ENCODE measurements at places on chromosomes 7 and 10.
A peak's percentile ranks its signal among the peaks of the same experiment; 100 is the strongest.

DNA sequence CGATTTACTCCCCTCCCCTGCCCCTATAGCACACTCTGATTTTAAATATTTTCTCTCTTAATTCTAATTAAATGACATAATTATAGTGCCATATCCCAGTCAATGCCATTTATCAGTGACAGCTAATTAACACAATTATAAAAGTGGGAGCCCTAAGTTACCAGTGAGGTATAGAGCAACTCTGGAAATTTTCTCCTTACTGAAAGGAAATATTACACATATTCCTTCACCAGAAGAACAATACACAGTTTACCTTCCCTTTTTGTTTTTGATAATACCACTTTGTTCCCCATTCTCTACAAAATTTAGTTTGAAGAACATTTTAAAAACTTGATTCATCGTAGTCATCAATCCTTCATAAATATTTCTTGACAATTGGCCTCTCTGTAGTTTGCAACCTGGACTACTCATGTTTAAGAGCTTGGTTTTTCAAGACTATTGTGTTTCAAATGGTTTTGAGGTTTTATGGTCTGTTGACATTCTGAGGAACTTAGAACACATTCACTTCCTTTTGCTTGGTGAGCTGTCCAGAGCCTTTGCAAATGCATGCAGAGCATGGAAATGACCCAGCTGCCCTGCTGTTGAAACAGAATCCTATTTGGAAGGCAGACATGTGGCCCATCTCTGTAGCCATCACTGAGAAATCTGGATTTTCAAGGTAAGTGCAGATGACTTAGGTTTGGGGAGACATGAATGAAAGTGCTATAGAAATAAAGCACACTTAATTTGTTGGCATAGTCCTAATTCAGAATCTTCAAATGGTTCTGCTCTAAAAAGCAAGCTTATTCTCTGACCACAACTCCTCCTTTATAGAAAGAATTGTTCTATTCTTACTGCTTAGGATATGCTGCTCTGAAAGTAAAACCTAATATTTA lies at the start of gene GPR141:
Gene GPR141 (plus strand): TSS at position 521 of the 875 bp plus-strand sequence. CDS start 56,628 bp downstream, outside the sequence.
- peak; percentile 74 for DNase-seq

- DNase-seq, result peak; percentile 90
Measured at GRCh38 chr10:62779487-62780248, 24.9 kb upstream of the ADO start.

DNA sequence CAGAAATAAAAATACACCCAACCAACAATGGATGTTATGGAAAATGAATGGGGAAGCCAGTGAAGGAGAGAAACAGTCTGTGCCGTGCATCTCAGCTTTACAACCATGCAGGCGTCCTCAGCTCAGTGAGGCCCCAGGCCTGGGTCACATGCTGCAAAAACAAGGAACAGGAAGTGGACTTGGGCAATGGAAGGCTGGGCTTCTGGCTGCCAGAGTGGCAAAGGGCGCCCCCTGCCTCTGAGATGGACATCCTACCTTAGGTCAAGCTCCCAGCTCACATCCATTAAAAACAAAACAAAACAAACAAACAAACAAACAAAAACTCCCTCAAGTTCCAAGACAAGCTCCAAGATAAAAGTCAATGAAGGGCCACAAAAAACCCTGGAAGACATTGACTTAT lies 54.7 kb upstream of the AFAP1L2 start:
- peak; percentile 66 for DNase-seq

GRCh38 chr10:58994226-58995057 lies 182.0 kb upstream of the PHYHIPL start:
- DNase-seq, result peak; percentile 29

DNA sequence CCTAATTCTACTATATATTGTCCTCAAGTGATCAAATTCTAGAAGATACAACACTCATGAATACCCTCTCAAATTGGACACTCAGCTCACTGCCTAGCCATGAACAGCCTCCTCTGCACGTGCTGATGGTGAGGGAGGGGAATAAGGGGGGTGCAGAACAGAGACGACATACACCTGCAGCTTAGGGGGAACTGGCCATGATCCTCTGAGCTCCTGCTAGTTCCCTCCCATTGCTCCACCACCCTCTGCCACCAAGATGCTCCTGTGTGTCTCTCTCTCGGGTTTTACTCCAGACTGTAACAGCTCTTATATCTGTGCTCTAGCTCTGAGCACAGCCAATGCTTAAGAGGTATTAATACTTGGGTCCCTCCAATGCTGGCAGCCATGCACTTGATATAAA lies 70.7 kb downstream of the VOPP1 start:
- DNase-seq, result no peak

DNA sequence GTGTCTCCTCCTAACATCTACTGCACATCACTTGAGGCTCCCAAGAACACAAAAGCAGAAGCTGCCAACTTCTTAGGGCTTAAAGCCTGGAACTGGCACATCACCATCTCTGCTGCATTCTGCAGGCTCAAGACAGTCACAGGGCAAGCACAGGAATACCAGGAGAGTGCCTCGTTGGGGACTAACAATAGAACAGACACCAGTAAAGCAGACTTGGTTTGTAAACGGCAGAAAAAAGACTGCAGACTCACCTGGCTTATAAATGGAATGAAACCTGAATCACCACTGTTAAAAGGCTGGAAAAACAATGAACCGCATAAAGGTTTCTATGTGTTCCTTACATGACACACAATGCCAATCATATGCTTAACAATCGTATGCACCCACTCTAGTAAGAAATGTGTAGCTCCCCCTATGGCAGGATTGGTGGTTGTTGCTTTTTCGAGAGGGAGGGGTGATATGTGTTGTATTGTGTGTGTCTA lies 12.8 kb downstream of the RHEB start:
- DNase-seq, result no peak

GRCh38 chr7:83452256-83452655 lies 196.7 kb downstream of the SEMA3E start:
- no peak for DNase-seq

GRCh38 chr7:32335107-32335506 lies 155.1 kb downstream of the LSM5 start:
- peak; percentile 49 for DNase-seq

- DNase-seq, result no peak
Measured at GRCh38 chr7:24834128-24834798, 77.0 kb upstream of the GSDME start.

GRCh38 chr7:121307021-121307574 lies 21.7 kb upstream of the WNT16 start:
- DNase-seq, result no peak

DNA sequence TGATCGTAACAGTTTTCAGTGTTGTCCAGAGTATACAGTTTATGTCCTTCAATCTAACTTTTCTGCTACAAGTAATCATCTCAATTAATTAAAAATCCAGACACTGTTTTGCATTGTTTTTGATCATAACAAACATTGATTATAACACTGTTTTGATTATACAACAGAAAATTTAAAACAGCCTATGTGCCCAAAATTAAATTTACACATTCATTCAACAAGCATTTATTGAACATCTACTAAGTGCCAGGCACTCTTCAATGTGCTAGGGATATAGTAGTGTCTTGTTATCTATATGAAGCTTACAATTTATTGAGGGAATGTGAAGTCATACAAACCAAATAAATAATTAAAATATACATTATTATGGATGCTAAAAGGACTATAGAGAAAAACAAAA lies 10.6 kb downstream of the ELAPOR2 start:
- no peak for DNase-seq

DNA sequence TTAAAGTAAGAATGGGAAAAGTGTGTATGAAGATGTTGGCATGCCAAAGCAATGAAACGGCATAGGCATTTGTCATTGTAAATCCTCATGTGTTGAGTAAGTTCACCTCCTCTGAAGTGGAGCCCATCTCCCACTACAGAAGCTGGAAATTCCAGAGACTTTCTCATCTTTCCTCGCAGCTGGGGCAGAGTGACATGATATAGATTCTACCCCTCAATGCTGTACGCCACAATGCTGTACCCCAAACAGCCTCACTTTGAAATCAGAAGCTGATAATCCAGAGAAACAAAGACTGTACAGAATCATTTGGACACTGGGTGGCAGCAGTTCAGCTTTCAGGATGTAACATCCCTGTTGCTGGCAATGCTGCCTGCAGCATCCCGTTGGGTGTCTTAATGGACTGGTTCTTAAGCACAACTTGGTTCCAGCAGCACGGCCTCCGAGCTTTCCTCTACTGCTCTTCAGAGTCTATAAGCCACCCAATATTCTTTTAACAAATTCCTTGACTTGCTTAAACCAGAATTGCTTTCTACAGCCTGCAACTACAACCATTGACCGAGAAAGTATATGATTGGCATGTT lies 18.8 kb downstream of the ZC3HAV1L start:
- DNase-seq, result peak; percentile 61

GRCh38 chr10:72730479-72730878 lies 38.5 kb downstream of the MCU start:
- DNase-seq, result no peak

GRCh38 chr10:19979628-19980027 lies 163.4 kb downstream of the PLXDC2 start:
- no peak for DNase-seq

- peak; percentile 36 for DNase-seq
Measured at GRCh38 chr7:38374507-38374906, 101.1 kb upstream of the TARP start.

DNA sequence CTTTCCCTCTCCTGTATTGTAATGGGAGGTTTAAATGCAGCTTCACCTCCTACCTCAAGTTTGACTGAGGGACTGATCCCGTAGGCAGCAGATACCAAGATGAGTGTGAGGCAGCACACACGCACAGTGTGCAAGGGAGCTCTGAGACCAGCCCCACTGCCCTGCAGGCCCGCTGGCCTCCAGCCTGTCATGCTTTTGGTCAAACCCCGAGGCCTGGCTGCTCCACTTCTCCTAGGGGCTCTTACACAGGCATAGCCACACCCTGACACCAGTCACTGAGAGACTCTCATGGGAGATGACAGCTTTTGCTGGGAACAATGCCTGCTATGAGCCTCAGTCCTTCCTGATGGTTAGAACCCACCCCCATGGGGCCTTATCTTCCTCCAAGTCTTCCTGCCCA lies 27.6 kb downstream of the DRGX start:
- no peak for DNase-seq

- DNase-seq, result no peak
Measured at GRCh38 chr10:16905320-16905719, 88.1 kb upstream of the RSU1 start.

GRCh38 chr7:30752979-30753378 lies 1.0 kb downstream of the INMT start:
- no peak for DNase-seq

DNA sequence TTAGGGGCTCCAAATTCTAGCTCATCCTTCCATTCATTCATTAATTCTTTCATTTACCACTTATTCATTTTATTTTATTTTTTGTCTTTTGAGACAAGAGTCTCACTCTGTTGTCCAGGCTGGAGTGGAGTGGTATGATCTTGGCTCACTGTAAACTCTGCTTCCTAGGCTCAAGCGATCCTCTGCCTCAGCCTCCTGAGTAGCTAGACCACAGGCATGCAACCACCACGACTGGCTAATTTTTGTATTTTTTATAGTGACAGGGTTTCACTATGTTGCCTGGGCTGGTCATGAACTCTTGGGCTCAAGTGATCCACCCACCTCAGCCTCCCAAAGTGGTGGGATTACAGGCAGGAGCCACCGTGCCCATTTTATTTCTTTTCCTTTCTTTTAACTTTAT lies 31.6 kb downstream of the FGF8 start:
- no peak for DNase-seq

Measured in kidney tubule cell (primary cell).